CD14-positive monocyte (primary cell): ENCODE measurements at places on chromosomes 4 and X. TPM values are rescaled to one million over a fixed set of nuclear protein-coding genes. Genes with fewer than 3 reads are reported as not detected.

Gene LRP2BP
- polyA plus RNA-seq: 0.09 TPM

Gene NWD2
- polyA plus RNA-seq: not detected

Gene TMPRSS11B
- polyA plus RNA-seq: not detected in 2 replicates

Gene KDM5C
- polyA plus RNA-seq: 70.1 and 93.6 TPM in 2 replicates

Gene PNMA6A
- polyA plus RNA-seq: not detected

Gene POU4F2
- not detected in 2 replicates for polyA plus RNA-seq

Gene OPN1MW3
- polyA plus RNA-seq: not detected

Gene PHKA1
- not detected for polyA plus RNA-seq

Gene FAM149A
- polyA plus RNA-seq: not detected in 2 replicates

Gene USP53
- polyA plus RNA-seq: 0.11 TPM

Gene FAM184B
- polyA plus RNA-seq: not detected

Gene PCYT1B
- polyA plus RNA-seq: not detected in 2 replicates

Gene BLOC1S4
- polyA plus RNA-seq: 30.9 TPM

Gene HERC6
- polyA plus RNA-seq: 4.1 TPM

Gene GAB1
- 3.1 and 7.3 TPM in 2 replicates for polyA plus RNA-seq

Gene FMR1NB
- not detected for polyA plus RNA-seq

Gene RGN
- not detected for polyA plus RNA-seq

Gene STK32B
- 0.61 TPM for polyA plus RNA-seq

Gene MAGEC2
- polyA plus RNA-seq: not detected in 2 replicates

Gene ARAF
- 49.7 TPM for polyA plus RNA-seq

Gene AFM
- polyA plus RNA-seq: not detected

Gene RHOXF1
- polyA plus RNA-seq: not detected

Gene GAGE12F
- polyA plus RNA-seq: not detected

Gene TRIM61
- not detected for polyA plus RNA-seq

Gene USP46
- polyA plus RNA-seq: 3.9 TPM

Gene GPRIN3
- polyA plus RNA-seq: 3.3 TPM

Gene AFF2
- polyA plus RNA-seq: 1.1 TPM

Gene FGF5
- not detected for polyA plus RNA-seq

Gene NUDT10
- not detected for polyA plus RNA-seq

Gene PLP1
- polyA plus RNA-seq: not detected in 2 replicates

Gene CSAG1
- not detected for polyA plus RNA-seq

Gene TRIM75
- polyA plus RNA-seq: not detected

Gene RTL3
- not detected in 2 replicates for polyA plus RNA-seq

Gene BEX4
- 33.5 TPM for polyA plus RNA-seq

Gene OPN1MW2
- polyA plus RNA-seq: not detected

Gene TMEM35A
- not detected in 2 replicates for polyA plus RNA-seq

Gene TIMM17B
- polyA plus RNA-seq: 86.8 TPM

Gene PF4V1
- not detected in 2 replicates for polyA plus RNA-seq

Gene PALLD
- 11.8 TPM for polyA plus RNA-seq

Gene HMGN5
- not detected for polyA plus RNA-seq

Gene ATP1B4
- not detected for polyA plus RNA-seq

Gene USP26
- polyA plus RNA-seq: not detected

Gene GAB3
- polyA plus RNA-seq: 27.2 and 44.0 TPM in 2 replicates

Gene ANXA3
- 0.55 TPM for polyA plus RNA-seq

Gene PLAC1
- not detected in 2 replicates for polyA plus RNA-seq

Gene ESX1
- not detected for polyA plus RNA-seq

Gene STAP1
- polyA plus RNA-seq: 0.13 TPM in 1 of 2 replicates, not detected in the other

Gene TREX2
- not detected for polyA plus RNA-seq

Gene RRH
- polyA plus RNA-seq: not detected

Gene ZGRF1
- 0.83 and 2.9 TPM in 2 replicates for polyA plus RNA-seq

Gene ODAPH
- polyA plus RNA-seq: not detected

Gene BTK
- polyA plus RNA-seq: 82.9 TPM

Gene UNC5C
- polyA plus RNA-seq: not detected

Gene RLIM
- 8.4 TPM for polyA plus RNA-seq

Gene HSD17B13
- not detected for polyA plus RNA-seq

Gene RASL11B
- not detected for polyA plus RNA-seq

Gene GPC3
- polyA plus RNA-seq: not detected
